ENCODE measurements at places on chromosomes 13 and 19. TPM values are rescaled to one million over a fixed set of nuclear protein-coding genes. Genes with fewer than 3 reads are reported as not detected.

GRCh38 chr19:8209462-8210378 lies 550 bp downstream of the CERS4 start:
- peak overlapping the region; percentile 63 for H3K4me3 ChIP-seq
- H3K27me3 ChIP-seq: no peaks in the 10 kb centered on the region
- DNase-seq: peak; percentile 86
- no peaks in the 10 kb centered on the region for H3K36me3 ChIP-seq

GRCh38 chr13:75353781-75354193 lies 128.2 kb downstream of the TBC1D4 start:
- no peak for DNase-seq
- no peak overlapping the region for H3K27ac ChIP-seq
- no peaks in the 10 kb centered on the region for H3K36me3 ChIP-seq

GRCh38 chr19:14412996-14413692 lies 6.0 kb downstream of the DDX39A start:
- peak overlapping the region; percentile 8 for H3K27ac ChIP-seq
- H3K4me3 ChIP-seq: no peak overlapping the region
- DNase-seq: no peak
- peaks cover 90% of the 10 kb centered on the region for H3K4me1 ChIP-seq

DNA sequence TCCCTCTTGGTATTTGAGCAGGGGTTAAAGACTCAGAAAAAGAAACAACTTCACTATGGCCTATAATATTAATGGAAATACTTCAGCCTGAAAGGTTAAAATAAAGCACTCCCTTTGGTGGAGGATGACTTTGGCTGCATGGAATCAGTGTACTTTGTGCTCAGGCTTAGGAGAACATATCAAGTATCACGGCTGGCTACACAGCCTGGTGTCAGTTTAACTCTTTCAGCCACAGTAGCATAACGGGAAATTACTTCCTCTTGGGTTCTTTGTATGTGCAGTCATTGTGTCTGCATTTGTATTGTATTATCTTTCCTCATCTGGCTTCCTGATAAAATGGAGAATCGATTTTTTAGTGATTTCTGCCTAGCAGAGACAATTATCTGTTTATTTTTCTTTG lies 239.0 kb downstream of the GGACT start:
- no peak overlapping the region for H3K27ac ChIP-seq
- no peaks in the 10 kb centered on the region for H3K36me3 ChIP-seq
- DNase-seq: no peak
- H3K27me3 ChIP-seq: no peaks in the 10 kb centered on the region
- no peaks in the 10 kb centered on the region for H3K4me1 ChIP-seq

DNA sequence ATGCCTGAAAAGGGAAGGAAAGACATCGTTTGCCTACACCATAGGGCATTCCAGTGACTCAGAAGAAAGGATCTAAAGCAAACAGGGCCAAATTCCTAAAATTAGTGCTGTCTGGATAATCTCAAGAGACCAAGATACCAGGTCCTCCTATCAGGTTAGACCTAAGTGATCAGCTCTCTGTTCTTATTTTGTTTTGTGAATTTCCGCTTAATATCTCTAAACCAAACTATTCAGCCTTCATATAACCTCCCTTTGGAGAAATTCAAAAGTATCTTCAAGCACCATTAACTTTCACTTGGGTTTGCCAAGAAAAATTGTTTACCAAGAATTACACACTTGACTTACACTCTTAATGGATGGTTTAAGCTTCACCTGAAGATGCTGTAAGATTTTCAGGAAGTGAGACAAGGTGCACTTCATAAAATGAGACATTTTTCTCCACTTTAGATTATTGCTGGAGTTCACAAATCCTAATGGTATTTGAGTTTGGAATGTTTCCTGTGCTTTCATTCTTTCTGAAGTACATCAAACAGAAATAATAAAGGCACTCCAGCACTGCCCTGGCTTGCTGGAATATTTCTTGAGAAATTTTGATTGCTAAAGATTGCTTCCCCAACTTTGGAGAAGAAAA lies 376.1 kb downstream of the LMO7 start:
- H3K27ac ChIP-seq: no peak overlapping the region
- H3K27me3 ChIP-seq: no peaks in the 10 kb centered on the region
- H3K4me1 ChIP-seq: no peaks in the 10 kb centered on the region
- no peaks in the 10 kb centered on the region for H3K36me3 ChIP-seq

- H3K27ac ChIP-seq: no peak overlapping the region
- DNase-seq: peak; percentile 56
- no peaks in the 10 kb centered on the region for H3K36me3 ChIP-seq
- peaks cover 11% of the 10 kb centered on the region for H3K4me1 ChIP-seq
Observed at GRCh38 chr19:49133621-49134454, 14.5 kb downstream of the PPFIA3 start.

DNA sequence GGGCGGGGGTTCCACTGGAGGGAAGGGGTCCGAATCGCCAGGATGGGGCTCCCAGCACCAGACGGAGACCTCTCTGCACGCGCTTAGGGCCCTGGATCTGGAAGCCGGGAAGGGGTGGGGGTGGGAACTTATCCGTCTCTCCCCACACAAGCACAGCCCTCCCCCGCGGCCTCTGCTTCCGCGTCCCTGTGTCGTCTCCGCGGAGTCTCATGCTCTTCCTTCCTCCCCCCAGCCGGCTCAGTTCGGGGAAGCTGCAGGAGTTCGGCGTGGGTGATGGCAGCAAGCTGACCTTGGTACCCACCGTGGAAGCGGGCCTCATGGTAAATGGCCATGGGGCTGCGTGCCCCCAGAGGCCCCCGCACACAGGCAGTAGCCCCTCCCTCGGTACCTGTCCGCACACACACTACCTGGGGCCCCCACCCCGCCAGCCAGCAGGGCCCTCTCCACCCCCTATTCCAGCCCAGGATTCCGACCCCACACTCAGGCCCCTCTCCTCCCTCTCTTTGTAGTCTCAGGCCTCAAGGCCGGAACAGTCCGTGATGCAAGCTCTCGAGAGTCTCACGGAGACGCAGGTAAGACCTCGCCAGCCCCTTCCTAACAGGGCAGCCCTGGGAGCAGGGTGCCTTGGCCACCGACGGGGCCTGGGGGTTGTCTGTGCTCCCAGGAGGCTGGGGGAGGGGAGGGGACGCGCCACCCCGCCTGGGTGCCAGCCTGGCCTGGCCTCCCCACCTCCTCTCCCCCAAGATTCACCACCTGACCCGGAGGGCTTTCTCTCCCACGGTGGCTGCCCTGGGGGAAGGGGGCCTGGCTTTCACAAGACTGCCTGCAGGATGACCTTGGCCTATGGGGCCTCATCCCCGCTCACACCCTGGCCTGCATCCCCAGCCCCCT lies 3.2 kb downstream of the MIDN start:
- no peaks in the 10 kb centered on the region for H3K27me3 ChIP-seq
- H3K36me3 ChIP-seq: peaks cover 24% of the 10 kb centered on the region
- peak overlapping the region; percentile 47 for H3K4me3 ChIP-seq

DNA sequence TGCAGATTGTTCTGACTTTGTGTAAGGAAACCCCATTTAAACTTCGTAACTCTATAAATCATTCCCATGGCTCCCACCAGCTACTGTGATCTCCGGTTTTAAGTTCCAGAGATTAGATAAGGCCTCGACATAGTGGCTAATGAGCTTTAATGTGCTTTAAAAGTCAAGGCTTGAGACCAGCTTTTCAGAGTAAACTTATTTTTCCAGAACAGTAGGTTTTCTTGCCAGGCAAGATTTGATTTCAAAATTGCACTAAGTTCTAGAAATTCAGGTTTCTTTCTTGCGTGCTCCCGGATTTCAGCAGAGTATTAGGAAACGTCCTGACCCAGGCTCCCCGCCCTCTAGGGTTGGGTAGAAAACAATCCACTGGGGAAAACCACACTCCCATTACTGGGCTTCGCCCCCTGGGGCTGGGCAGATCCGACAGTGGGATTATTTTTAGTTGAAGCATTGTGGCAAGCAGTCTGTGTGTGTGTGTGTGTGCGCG lies 43.3 kb downstream of the CRYL1 start:
- no peak for DNase-seq
- peaks cover 1% of the 10 kb centered on the region for H3K4me1 ChIP-seq
- no peaks in the 10 kb centered on the region for H3K27me3 ChIP-seq
- no peak overlapping the region for H3K27ac ChIP-seq
- no peak overlapping the region for H3K4me3 ChIP-seq
- no peaks in the 10 kb centered on the region for H3K36me3 ChIP-seq

GRCh38 chr19:3184847-3185460 lies 776 bp upstream of the NCLN start:
- peak overlapping the region; percentile 27 for H3K27ac ChIP-seq

DNA sequence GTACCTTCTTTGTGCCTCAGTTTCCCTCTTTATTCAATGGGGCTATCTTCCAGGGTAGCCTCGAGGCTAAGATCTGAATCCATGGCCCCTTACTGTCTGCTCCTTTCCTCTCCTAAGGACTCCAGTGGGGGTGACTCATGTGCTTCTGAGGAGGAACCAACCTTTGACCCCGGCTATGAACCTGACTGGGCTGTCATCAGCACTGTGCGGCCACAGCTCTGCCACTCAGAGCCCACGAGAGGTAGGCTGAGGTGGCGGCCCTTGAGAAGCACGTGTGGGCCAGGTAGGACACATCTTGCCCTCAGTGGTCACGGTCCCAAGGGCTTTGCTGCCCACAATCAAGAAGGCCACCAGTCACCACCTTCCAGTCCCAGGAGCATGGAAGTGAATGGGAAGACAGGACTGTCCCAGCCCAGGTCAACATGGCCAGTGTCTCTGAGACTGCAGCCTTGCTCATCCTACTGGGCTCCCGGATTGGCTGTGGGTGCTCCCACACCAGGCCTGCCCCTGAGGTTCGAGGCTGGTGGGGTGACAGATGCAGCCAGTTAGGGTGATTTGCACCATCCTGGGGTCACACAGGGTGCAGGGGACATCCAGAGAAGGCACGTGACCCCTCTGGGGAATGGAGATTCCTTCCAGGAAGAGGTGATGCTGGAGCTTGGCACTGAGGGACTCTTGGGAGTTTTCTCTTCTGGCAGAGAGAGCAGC lies 2.8 kb downstream of the TBC1D17 start:
- H3K4me3 ChIP-seq: no peak overlapping the region
- no peak overlapping the region for H3K27ac ChIP-seq
- DNase-seq: no peak
- H3K4me1 ChIP-seq: peaks cover 23% of the 10 kb centered on the region

GRCh38 chr13:24362435-24362952 lies 53.1 kb downstream of the C1QTNF9 start:
- H3K36me3 ChIP-seq: no peaks in the 10 kb centered on the region
- H3K27me3 ChIP-seq: no peaks in the 10 kb centered on the region

DNA sequence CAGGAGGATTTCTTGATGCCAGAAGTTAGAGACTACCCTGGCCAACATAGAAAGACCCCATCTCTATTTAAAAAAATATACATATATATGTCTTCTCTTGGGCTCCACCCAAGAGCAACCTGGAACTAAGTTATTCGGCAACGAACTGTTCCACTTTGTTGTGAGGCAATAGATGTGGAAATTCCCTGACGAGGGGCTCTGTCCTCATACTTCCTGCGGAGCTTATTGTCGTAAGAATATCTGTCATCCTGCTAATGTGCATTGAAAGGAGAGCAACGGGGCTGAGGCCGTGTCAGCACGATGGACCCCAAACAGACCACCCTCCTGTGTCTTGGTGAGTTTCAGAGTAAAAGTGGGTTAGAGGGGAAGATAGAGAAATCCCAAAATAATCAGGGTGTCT lies at the start of gene FCAR:
FCAR (plus strand) TSS at position 246 of the 400 bp plus-strand sequence; CDS start at position 301, 55 bp downstream.
- no peak within 1 kb of the TSS for H3K4me3 ChIP-seq
- no peaks in the 10 kb centered on the region for H3K4me1 ChIP-seq
- no peaks in the 10 kb centered on the region for H3K36me3 ChIP-seq
- no peak within 1 kb of the TSS for H3K27ac ChIP-seq
- DNase-seq: no peak

DNA sequence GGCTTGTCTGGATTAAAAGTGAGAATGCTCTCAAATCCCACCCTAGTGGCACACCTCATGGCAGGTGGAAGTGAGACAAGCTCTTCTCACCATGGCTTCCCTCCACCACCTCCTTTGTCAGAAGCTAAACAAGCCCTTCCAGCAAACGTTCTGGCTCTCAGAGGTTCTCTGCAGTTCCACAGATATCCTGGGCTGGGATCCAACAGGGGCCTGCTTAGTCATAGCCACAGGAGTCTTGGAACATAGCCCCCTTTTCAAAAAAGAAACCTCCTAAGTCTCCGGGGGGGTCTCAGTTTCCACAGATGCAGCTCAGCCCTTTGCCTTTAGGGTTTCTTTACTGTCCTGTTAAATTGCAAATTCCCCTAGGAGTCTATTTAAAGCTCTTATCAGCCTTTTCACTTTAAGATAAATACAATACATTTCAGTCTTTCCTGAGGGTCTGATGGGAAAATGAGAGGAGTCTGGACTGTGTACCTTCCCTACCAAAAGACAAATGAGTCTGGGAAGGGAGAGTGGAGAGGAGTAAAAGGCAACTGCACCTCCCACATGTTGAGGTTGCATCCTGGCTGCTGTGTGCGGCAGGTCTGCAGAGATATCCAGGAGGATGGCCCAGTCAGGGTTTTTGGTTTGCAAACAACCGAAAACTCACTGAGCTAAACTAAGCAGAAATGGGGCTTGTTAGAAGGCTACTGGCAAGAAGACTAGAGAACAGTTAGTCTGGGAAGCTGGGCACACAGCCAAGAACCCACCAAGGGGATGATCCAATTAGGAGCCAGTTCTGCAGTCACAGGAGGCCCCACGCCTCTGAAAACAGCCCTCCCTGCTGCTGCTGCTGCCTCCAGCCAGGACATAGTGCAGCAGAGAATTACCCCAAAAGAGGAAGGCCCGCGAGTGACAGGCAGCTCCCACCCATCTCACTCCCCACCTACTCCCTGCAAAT lies 41.4 kb upstream of the SERP2 start:
- no peaks in the 10 kb centered on the region for H3K36me3 ChIP-seq
- no peaks in the 10 kb centered on the region for H3K27me3 ChIP-seq
- H3K27ac ChIP-seq: no peak overlapping the region
- no peak for DNase-seq

GRCh38 chr13:41460074-41460465 lies 2.7 kb downstream of the RGCC start:
- peaks cover 68% of the 10 kb centered on the region for H3K4me1 ChIP-seq
- H3K27ac ChIP-seq: peak overlapping the region; percentile 93
- DNase-seq: no peak
- peak overlapping the region; percentile 61 for H3K4me3 ChIP-seq
- H3K36me3 ChIP-seq: peaks cover 5% of the 10 kb centered on the region

GRCh38 chr13:97724450-97724849 lies 229.0 kb upstream of the IPO5 start:
- no peak for DNase-seq
- no peaks in the 10 kb centered on the region for H3K36me3 ChIP-seq
- no peaks in the 10 kb centered on the region for H3K4me1 ChIP-seq
- H3K27me3 ChIP-seq: no peaks in the 10 kb centered on the region
- no peak overlapping the region for H3K27ac ChIP-seq

The AXL gene
- 0.32 TPM for total RNA-seq

The ATP4B gene
- not detected for total RNA-seq

The IFI30 gene
- 48.3 TPM for total RNA-seq

The LINGO3 gene
- total RNA-seq: 0.75 TPM

The S1PR5 gene
- 1.9 TPM for total RNA-seq

The LPAR2 gene
- total RNA-seq: 70.7 TPM

The CLIP3 gene
- total RNA-seq: 2.4 TPM

The SRRM5 gene
- 0.99 TPM for total RNA-seq

The CKM gene
- not detected for total RNA-seq

The LRP3 gene
- not detected for total RNA-seq

The CYP4F12 gene
- 3.7 TPM for total RNA-seq

The ZNF614 gene
- total RNA-seq: 12.3 TPM

The WDR87 gene
- not detected for total RNA-seq

The MAG gene
- total RNA-seq: not detected

The FAM124A gene
- total RNA-seq: not detected
